Activated CD4-positive, alpha-beta memory T cell treated with anti-CD3 and anti-CD28 coated beads, Interleukin-2, amount 10 ng/mL, durations not matched to agents 7 days and 5 days (primary cell): ENCODE measurements at places on chromosomes 2 and 18. TPM values are rescaled to one million over a fixed set of nuclear protein-coding genes. Genes with fewer than 3 reads are reported as not detected.

IKZF2 gene
- 4.2 TPM for total RNA-seq

TWIST2 gene
- not detected for total RNA-seq

THAP4 gene
- total RNA-seq: 31.9 TPM

VRK2 gene
- total RNA-seq: 24.5 TPM

FARP2 gene
- total RNA-seq: 14.1 TPM

FAM228A gene
- total RNA-seq: 0.23 TPM

NTSR2 gene
- total RNA-seq: not detected

HOXD3 gene
- total RNA-seq: not detected

VIT gene
- not detected for total RNA-seq

TTN gene
- 2.1 TPM for total RNA-seq

DCAF17 gene
- 12.8 TPM for total RNA-seq

PDE1A gene
- not detected for total RNA-seq

ALPG gene
- not detected for total RNA-seq

KIF5C gene
- 14.7 TPM for total RNA-seq

C2orf80 gene
- total RNA-seq: not detected

IL36B gene
- not detected for total RNA-seq

CCDC102B gene
- total RNA-seq: 1.0 TPM

CABYR gene
- total RNA-seq: 0.95 TPM

TEKT4 gene
- not detected for total RNA-seq

NXPH2 gene
- total RNA-seq: not detected

MROH2A gene
- not detected for total RNA-seq

ADRA2B gene
- not detected for total RNA-seq

RBM44 gene
- 0.75 TPM for total RNA-seq

FOXI3 gene
- total RNA-seq: not detected

GPR55 gene
- total RNA-seq: 7.3 TPM

CDH19 gene
- total RNA-seq: not detected

MARCHF4 gene
- not detected for total RNA-seq

NT5C1B gene
- not detected for total RNA-seq

RGPD4 gene
- total RNA-seq: not detected

INPP5D gene
- total RNA-seq: 163 TPM

RAB6C gene
- total RNA-seq: 0.10 TPM

ALPI gene
- total RNA-seq: not detected

FBLN7 gene
- total RNA-seq: 7.3 TPM

AQP12A gene
- not detected for total RNA-seq

IL36RN gene
- not detected for total RNA-seq

HAT1 gene
- total RNA-seq: 59.4 TPM

PAIP2B gene
- total RNA-seq: 1.7 TPM

CXCR4 gene
- 212 TPM for total RNA-seq

GRHL1 gene
- 2.0 TPM for total RNA-seq

DYTN gene
- not detected for total RNA-seq

SNX17 gene
- total RNA-seq: 116 TPM

PSMA8 gene
- 0.60 TPM for total RNA-seq

MARCHF7 gene
- total RNA-seq: 92.2 TPM

EVA1A gene
- total RNA-seq: not detected

ALPP gene
- total RNA-seq: not detected

KCNIP3 gene
- total RNA-seq: not detected

GYPC gene
- 133 TPM for total RNA-seq

OSR1 gene
- not detected for total RNA-seq

BMP10 gene
- total RNA-seq: not detected
